Stimulated activated CD8-positive, alpha-beta memory T cell treated with anti-CD3 and anti-CD28 coated beads, Interleukin-4, amount 100 ng/mL, for 1 hour (primary cell): ENCODE measurements at places on chromosomes 4 and X.

DNA sequence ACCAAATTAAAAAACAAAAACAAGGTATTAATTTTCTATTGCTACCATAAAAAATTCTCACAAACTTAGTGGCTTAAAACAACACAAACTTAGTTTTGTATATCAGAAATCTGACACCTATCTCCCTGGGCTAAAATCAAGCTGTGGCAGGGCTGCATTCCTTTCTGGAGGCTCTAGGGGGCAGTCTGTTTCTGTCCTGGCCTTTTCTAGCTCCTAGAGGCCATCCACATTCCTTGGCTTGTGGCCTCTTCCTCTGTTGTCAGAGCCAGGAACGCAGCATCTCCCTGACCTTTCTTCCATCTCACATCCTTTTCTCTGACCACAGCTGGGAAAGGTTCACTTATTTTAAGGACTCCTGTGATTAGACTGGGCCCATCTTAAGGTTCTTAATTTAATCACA, 38.9 kb upstream of the TLR2 start:
- no peak for DNase-seq

DNA sequence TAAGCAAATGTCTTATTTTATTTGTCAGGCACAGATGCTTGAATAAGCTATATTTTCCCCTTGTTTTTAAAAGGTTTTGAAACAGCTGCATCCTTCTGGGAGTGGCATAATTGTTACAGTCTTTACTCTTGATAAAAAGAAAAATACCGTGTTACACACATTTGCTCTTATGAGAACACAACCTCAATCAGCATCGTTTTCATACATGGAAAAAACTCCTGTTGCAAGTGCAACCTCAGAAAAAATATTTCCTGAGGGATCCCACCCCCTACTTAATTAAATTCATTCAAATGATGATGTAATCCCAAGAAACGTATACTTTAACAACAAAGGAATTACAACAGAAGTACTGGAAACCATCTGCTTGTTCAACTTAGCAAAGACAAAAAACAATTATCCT, 58.6 kb downstream of the SMAD1 start:
- no peak for DNase-seq

GRCh38 chrX:140821280-140821679, 111.7 kb downstream of the LINC00632 start:
- no peak for DNase-seq

DNA sequence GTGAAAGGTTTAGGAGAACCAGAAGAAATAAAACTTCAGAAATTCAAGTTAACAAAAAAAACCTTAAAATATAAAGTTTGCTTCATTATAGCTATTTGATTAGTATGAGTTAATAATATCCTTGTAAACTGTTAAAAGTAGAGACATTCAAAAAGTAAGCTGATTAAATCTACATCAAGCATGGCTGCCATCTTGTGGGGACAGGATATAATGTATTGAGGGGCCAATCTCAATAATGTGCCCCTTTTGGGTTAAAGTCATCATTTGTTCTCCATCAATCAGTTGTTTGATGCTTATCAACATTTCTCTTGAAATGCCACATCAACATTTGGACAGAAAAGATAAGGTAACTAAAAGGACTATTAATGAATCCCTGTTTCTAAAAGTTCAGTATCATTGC, 4.6 kb upstream of the GRID2 start:
- DNase-seq, result no peak

DNA sequence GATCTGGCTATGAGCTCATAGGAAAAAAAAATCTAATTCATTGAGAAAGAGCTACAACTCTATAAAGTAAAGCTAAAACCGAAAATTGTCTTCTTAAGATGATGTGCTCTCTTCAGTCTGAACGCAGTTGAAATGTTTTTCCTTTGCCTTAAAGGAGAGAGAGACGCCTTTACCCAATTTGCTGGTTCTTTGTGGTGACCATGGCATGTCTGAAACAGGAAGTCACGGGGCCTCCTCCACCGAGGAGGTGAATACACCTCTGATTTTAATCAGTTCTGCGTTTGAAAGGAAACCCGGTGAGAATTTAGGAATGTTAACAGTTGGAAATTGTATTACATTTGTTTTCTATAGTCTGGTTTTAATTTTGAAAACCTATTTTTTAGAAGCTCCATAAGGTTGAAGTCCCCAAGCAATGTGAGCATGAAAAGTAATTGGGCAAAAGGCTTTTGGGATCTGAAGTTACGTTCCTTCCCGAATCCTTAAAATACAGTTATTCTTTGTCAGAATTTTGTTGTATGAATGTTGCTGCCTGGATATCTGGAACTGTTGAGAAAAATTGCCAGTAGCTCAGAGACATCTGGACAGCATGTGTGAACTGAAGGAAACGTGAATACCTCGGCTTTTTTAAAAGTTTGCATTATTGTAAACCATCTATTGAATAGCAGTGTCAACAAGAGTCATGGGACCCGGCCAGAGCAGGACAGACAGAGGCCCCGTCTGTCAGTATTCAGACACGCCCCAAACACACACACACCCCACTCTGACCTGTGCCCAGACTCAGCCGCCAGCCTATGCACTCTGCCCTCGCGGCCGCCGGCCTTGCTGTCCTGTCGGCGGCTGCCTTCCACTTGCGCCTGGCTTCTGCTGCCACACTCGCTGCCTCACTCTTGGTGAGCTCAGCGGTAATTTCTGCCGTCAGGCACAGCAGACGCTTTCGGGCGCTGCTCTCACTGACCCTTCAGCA, 9.9 kb downstream of the PIGG start:
- DNase-seq, result no peak

DNA sequence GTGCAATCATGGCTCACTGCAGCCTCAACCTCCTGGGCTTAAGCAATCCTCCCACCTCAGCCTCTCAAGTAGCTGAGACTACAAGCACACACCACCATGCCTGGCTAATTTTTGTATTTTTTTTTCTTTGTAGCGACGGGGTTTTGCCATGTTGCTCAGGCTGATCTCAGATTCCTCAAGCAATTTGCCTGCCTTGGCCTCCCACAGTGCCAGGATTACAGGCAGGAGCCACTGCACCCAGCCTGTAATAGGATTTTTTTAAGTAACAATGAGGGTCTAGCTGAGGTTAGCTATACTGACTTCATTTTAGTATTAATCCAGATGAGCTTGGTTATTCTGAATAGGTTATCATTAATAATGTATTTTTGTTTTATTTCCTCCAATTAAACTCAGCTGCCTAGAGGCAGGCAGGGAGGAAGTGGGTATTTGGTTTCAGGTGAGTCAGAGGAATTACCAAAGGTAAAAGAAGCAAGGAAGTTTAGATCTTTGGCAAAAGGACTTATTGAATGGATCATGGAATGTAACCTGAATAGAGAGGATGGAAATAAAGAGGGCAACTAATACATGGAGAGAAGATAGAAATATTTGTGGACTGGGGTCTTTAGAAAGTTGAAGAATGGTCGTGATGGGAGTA, 1023.3 kb upstream of the TENM3 start:
- no peak for DNase-seq

DNA sequence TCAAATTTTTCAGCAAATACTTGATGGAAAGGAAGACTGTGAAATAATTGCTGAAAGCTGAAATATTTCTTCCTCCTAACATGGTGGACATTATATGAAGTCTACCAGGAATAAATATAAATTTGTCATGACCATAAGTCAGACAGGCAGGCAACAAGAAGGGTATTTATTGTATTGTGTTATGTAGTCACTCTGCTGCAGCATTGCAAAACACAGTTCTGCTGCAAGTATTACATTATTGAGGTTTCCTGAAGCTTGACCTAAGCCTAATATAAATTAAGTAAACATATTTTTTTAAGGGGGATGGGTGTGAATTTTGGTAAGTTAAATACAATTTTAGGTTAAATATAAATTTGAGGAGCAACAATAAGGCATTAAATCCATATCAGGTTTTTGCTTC, 60.2 kb upstream of the MAOA start:
- no peak for DNase-seq

GRCh38 chr4:1952058-1952700, 56.6 kb downstream of the NELFA start:
- DNase-seq, result no peak

DNA sequence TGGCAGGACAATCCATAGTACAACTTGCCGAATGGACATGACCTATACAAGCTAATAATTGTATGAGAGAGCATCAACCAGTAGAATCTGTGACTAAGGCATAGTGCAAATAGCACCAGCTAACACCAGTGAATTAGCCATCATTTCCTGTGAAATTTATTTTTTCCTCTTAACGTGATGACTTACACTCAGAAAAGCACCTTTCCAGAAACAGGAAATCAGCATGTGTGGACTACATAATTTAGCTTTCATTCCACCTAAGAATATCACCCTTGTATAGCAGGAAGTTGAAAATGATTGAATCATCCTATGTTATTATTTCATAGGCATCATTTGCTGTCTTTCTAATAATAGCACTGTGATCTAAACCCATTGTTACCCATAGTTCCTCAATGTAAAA, 1393.4 kb upstream of the PCDH7 start:
- no peak for DNase-seq

DNA sequence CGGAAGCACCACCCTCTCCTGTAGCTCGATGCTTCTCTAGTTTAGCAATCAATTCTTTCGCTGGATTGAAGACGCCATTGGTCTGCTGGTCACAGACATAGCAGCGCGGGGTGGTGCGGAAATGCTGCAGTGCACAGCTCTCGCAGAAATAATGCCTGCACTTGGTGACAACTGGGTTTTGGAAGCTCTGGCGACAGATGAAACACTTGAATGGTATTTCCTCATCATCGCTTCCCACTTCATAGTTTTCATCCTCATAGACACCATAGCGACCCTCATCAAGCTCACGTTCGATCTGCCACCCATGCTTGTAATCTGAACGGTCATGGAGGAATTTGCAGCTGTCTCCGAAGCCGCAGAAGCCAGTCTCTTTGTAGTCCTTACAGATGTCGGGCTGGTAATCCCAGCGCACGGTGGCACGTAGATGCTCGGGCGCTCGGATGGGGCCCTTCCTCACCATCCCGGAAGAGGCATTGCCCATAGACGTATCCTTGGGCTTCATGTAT, 854 bp downstream of the RNF113A start:
- DNase-seq, result no peak

GRCh38 chr4:82780170-82780751, 18.3 kb downstream of the SCD5 start:
- no peak for DNase-seq

DNA sequence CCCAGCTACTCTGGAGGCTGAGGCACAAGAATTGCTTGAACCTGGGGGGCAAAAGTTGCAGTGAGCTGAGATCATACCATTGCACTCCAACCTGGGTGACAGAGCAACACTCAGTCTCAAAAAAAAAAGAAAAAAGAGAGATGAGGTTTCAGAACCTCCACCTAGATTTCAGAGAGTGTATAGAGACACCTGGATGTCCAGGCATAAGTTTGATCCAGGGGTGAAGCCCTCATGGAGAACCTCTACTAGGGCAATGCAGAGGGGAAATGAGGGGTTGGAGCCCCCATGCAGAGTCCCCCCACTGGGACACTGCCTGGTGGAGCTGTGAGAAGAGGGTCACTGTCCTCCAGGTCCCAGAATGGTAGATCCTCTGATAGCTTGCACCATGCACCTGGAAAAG, 92.8 kb upstream of the HSD17B10 start:
- no peak for DNase-seq

GRCh38 chrX:1224954-1225353, 12.5 kb upstream of the CRLF2 start:
- DNase-seq, result no peak

GRCh38 chrX:40358994-40359393, 221.8 kb upstream of the ATP6AP2 start:
- no peak for DNase-seq

DNA sequence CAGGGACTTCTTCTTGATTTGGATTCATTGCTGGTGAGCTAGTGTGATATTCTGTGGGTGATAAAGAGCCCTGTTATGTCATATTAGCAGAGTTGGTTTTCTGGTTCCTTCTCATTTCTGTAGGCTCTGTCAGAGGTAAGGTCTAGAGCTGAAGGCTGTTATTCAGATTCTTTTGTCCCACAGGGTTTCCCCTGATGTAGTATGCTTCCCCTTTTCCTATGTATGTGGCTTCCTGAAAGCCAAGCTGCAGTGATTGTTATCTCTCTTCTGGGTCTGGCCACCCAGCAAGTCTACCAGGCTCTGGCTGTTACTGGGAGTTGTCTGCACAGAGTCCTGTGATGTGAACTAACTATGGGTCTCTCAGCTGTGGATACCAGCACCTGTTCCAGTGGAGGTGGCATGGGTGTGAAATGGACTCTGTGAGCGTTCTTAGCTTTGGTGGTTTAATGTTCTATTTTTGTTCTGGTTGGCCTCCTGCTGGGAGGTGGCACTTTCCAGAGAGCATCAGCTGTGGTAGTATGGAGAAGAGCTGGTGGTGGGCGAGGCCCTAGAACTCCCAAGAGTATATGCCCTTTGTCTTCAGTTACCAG, 373.7 kb downstream of the AR start:
- DNase-seq, result no peak

DNA sequence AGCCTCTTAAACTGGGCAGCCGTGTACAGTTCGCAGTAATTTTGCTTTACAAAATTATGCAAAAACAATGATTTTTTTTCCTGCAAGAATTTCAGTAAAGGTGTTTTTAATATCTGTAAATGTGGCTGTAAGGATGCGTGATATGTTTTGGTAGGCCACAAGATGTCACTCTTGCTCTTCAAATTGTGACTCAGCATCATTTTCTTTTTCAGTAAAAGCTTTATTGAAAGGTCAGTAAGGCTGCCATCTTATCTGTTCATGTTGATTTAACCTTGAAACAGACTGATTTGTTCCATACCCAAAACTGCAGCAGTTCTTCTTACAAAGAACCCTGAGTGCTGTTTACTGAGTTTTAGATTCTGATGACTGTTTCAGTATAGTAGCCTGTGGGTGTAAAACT, 39.9 kb downstream of the TXLNG start:
- DNase-seq, result no peak

- DNase-seq, result no peak
Measured at GRCh38 chr4:25863347-25863784, 578 bp upstream of the SEL1L3 start.

GRCh38 chr4:130393642-130394041, 1297.7 kb downstream of the C4orf33 start:
- DNase-seq, result no peak

- no peak for DNase-seq
Measured at GRCh38 chr4:79492148-79492547, 84.1 kb upstream of the GK2 start.

DNA sequence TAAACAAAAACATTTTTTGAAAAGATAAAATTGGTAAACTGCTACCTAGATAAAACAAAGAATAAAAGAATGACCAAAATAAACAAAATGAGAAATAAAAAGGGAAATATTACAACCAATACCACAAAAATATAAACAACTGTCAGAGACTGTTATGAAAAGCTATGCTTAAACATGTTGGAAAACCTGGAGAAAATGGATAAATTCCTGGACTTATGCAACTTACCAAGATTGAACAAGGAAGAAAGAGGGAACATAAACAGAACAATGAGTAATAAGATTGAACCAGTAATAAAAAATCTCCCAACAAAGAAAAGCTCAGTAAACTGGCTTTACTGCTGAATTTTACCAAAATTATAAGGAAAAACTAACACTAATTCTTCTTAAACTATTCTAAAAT, 518.7 kb downstream of the GRXCR1 start:
- DNase-seq, result no peak

DNA sequence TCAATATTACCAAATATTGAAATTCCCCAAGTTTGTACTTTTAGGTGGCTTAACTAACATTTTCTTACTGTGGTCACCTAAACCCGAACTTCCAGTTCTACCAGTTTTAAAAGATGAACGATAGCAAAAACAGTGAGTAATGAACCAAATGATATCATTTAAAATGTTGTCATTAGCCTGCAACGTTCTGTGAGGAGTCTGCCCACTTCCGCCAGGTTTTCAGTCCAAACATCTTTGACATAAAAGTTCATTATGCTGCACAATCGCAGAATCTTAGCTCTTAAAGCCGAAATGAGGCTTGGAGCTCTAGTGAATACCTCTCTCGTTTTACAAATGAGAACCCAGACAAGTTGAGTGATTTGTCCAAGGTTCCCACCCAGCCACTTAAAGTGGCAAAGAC, 762 bp downstream of the PIGA start:
- no peak for DNase-seq
